Activated T-cell treated with anti-CD3 and anti-CD28 coated beads for 4 hours (primary cell): ENCODE measurements at places on chromosomes 13 and 19.

GRCh38 chr13:99656844-99657381, 155.6 kb downstream of the TM9SF2 start:
- DNase-seq: no peak

DNA sequence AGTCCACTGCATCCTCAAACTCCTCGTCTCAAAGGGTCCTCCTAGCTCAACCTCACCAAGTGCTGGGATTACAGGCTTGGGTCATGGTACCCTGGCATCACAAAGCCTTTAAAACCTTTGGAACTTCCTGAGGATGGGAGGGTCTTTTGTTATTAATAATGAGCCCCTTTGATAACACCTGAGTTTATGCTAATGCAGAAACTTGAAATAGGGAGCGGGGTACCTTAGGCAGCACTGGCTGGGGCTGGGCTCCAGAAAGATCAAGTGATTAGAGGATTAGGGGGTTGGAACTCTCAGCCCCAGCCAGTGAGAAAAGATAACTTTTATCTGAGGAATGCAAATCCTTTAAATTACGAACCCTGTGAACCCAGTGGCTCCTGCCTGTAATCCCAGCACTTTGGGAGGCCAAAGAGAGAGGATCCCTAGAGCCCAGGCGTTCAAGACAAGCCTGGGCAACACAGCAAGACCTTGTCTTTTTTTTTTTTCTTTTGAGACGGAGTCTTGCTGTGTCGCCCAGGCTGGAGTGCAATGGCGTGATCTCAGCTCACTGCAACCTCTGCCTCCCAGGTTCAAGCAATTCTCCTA, 9.3 kb upstream of the PSPC1 start:
- DNase-seq: no peak

GRCh38 chr19:55638864-55639359, 1.9 kb upstream of the ZNF580 start:
- DNase-seq: peak; percentile 43

DNA sequence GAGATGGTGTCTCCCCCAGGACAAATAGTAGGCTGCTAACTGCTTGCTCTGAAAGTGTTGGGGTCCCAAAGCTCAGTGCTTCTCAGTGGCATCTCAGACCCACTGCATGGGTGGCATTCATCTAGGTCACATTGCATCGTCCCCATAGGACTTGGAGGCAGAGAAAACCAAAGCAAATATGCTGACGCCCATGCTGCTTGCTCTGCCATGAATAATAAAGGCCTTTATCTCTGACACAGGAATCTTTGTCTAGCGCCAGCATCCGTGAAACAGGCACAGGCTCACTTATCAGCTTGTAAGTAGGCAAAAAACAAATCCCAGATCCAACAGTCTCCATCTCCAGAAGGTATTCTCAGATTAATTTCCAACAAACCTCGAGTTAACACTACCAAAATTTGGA, 18.9 kb upstream of the IPO5 start:
- no peak for DNase-seq

GRCh38 chr19:29714953-29715700, at the start of gene C19orf12:
C19orf12 (minus strand) TSS chr19:29715261; CDS start chr19:29708413, 6,848 bp downstream.
- peak; percentile 36 for DNase-seq

DNA sequence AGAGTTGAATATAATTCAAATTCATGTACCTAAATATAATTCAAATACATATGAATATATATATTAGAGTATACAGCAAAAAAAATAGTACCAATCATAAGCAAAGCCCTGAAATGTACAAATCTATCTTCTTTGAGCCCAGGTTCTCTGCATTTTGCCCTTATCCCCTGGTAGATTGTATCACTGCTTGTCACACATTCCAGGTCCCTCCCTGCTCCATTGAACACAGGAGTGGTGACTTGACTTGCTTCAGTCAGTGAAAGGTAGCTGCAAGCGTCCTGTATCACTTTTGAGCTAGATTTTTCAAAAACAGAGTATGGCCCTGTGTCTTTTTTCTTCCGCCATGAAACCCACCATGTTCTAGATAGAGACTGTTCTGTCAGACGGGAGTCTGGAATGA, 369.4 kb downstream of the LIG4 start:
- no peak for DNase-seq

DNA sequence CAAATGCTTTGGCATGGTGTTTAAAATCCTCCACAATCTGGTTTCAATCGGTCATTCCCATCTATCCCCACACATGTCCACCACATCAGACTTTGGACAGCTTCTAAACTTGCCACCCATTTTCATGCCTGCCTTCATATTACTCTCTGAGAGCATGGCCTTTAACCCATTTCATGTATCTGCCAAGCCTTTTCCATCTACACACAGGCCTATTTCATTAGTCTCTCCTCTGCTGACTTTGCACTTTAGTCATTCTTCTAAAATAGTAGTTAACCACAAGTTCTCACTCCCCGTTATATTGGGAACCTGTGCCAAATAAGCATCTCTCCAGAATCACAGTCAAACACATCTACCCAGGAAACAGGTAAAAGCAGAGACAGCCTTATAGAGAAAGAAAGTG, 142.2 kb downstream of the MZT1 start:
- no peak for DNase-seq

GRCh38 chr19:11269408-11269807, 7.1 kb upstream of the DOCK6 start:
- no peak for DNase-seq

DNA sequence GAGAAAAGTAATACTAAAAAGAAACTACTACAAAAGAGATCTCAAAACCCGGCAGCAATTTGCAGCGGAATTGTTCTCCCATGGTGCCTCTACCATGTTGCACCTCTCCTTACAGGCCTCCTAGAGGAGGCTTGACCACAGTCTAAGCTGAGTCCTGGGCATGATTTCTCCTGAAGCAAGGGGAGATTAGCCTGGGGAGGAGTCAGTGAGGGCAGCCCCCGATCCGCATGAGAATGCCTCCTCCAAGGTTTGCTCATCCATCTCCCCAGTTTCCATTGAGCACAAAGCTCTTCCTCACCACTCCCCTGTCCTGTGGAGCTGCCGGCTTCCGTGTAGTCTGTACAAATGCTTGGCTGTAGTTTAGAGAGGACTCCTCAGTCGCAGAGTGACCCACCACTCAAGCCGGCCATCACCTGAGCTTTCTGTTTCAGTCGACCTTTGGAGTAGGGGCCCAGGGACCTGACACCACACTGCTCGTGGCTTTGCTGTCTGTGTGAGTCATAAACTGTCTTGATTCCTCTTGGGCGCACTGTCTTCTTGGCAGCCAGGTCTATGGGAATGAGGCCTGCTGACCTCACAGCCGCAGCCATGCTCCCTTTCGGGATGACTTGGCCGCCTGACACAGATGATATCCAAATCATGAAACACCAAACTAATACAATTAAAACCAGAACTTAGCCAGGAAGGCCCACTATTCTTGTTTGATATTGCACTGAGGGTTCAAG, 72.3 kb downstream of the C1QTNF9 start:
- no peak for DNase-seq
